ENCODE measurements at places on chromosomes 5 and 9. TPM values are rescaled to one million over a fixed set of nuclear protein-coding genes. Genes with fewer than 3 reads are reported as not detected.

DNA sequence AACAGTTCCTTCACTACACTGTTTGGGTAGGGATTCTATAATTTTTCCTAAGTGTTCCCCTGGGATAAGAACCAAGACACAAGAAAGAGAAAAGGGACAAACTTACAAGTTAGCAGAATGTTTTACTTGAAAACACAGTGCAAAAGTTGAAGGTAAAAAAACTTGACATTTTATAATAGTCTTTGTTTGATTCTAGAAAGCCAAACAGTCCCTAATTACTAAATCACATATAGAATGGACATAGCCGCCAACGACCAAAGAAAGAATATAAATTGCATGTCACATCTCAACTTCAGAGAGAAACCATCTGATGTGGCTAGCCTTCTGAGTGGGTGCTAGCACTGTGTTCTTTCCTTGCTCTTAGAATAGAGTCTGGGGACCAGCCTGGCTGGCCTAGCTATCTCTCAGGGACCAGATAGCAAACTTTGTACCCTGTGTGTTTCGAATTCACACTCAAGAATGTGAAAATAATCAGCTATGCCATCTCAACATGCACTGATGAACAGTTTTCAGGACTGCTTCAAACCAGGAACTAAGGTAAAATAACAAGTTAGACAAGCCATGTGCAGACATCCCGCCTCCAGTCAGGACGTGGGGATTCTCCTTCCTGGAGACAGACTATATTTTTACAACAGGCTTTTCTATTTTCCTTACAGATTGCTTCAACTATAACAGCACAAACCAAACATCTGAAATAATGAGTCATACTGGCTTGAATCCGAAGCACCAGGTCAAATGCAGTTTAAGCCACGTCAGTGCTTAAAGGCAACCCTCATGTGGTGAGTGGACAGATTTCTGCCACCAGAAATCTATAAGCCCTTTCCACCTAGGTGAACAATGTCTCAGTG lies 53.7 kb downstream of the LHFPL2 start:
- H3K36me3 ChIP-seq = no peaks in the 10 kb centered on the region
- H3K27ac ChIP-seq = no peak overlapping the region
- no peak overlapping the region for H3K4me3 ChIP-seq
- DNase-seq = no peak

- DNase-seq = no peak
- no peaks in the 10 kb centered on the region for H3K27me3 ChIP-seq
- H3K36me3 ChIP-seq = no peaks in the 10 kb centered on the region
- H3K4me1 ChIP-seq = no peaks in the 10 kb centered on the region
These were observed 386.3 kb downstream of the DIRAS2 start for GRCh38 chr9:90256345-90256744.

- no peaks in the 10 kb centered on the region for H3K27me3 ChIP-seq
- H3K36me3 ChIP-seq = no peaks in the 10 kb centered on the region
- peak overlapping the region; percentile 40 for H3K27ac ChIP-seq
- no peak for DNase-seq
These were observed 161.5 kb upstream of the NR4A3 start for GRCh38 chr9:99660191-99660636.

GRCh38 chr9:4280605-4281004 lies 19.3 kb downstream of the GLIS3 start:
- no peaks in the 10 kb centered on the region for H3K4me1 ChIP-seq
- no peak overlapping the region for H3K4me3 ChIP-seq
- no peak overlapping the region for H3K27ac ChIP-seq
- H3K27me3 ChIP-seq = peaks cover 2% of the 10 kb centered on the region
- no peaks in the 10 kb centered on the region for H3K36me3 ChIP-seq

DNA sequence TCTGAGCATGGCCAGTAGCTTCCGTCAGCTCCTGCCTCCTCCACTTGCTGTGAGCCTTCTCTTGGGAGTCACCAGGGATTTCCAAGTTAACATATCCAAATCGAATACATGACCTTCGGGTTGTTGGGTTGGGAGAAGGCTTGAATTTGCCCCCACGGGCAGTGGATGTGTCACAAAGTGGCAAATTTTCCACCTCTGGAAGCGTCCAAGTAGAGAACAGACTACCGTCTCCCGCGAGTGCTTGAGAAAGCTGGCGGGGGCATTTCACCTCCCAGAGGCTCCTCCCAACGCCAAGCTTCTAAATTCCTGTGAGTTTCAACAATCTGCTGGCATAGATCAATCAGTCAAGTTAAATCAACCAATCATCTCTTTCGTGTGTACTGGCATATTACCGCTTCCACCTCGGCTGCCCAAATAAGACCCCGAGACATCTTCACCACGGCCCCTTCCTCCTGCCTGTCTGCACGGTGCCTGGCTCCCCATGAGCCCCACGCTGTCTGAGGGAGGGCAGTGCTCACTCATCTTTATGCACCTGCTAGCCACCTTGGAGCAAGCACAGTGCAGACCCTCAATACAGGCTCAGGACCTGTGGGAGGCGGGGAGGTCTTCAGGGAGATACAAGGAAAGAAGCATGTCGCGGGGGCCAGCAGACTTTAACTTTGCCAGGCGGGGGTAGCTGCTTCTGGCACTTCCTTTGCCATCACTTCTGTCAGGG lies 79.1 kb downstream of the MRPL36 start:
- no peak overlapping the region for H3K4me3 ChIP-seq
- no peaks in the 10 kb centered on the region for H3K36me3 ChIP-seq
- H3K4me1 ChIP-seq = no peaks in the 10 kb centered on the region
- no peaks in the 10 kb centered on the region for H3K27me3 ChIP-seq

GRCh38 chr5:30040488-30041118 lies 1152.9 kb upstream of the CDH6 start:
- H3K36me3 ChIP-seq = no peaks in the 10 kb centered on the region
- H3K27ac ChIP-seq = no peak overlapping the region
- H3K4me1 ChIP-seq = no peaks in the 10 kb centered on the region
- no peak for DNase-seq

DNA sequence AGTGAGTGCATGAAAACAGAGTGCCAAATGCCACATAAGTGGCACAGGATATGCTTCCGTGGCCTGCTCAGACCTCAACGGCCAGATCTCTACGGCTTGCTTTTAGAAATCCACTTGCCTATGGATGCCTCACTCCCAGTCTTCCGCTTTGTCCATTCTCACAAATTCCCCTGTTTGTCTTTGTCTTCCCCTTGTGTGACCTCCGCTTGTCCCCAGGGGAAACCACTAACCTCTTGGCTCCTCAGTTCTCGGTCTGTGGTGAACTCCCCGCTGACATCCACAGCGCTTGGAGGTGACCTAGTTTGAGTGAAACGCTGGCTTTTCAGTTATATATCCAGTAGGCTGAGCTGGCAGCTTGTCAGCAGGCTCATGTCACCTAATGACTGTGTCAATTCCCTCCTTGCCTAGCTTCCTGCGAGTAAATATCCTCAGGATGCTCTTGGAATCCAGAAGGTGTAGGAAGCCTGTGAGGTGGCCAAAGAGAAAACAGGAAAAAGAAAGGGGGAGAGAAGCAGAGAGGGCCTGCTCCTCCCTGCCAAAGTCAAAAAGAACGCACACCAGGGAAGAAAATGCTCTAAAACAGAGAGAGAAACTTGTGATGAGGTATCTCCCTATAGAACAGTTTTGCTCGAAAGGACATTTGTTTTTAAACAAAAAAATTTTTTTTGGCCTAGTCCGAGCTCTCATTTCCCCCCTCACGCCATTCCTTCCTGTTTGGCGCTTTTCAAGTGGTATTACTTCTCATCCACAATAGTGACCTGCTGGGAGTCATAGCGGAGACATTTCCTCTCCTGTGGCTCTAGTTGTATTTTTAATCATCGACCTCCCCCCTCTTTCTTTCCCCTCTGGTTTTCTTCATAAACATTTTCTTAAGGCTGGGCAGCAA lies 101.6 kb upstream of the SPRY4 start:
- H3K27me3 ChIP-seq = no peaks in the 10 kb centered on the region
- peak; percentile 39 for DNase-seq
- H3K27ac ChIP-seq = peak overlapping the region; percentile 52
- peaks cover 47% of the 10 kb centered on the region for H3K4me1 ChIP-seq

DNA sequence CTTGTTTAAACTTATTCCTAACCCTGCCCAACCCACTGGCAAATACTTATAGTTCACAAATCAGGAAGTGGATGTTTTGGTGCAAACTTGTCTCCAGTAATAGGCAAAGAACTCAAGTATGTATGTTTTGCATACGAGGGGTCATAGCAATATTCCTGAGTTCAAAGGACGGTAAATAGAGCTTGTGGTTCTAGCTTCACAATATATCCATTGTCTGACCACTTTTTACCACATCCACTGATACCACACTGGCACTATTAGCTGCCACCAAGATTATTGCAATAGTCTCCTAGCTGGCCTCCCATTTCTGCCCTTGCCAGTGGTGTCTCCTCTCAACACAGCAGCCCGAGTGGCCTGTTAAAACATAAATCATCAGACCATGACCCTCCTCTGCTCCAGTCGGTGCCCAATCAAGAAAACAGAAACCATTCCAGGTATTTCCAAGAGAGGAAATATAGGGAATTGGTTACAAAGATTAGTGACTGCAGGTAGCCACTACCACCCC lies 17.0 kb downstream of the GRXCR2 start:
- H3K4me3 ChIP-seq = no peak overlapping the region
- no peak for DNase-seq
- H3K27ac ChIP-seq = no peak overlapping the region
- no peaks in the 10 kb centered on the region for H3K27me3 ChIP-seq
- peaks cover 9% of the 10 kb centered on the region for H3K4me1 ChIP-seq

GRCh38 chr5:52822437-52822836 lies 34.7 kb downstream of the ITGA1 start:
- no peak for DNase-seq
- no peaks in the 10 kb centered on the region for H3K36me3 ChIP-seq
- H3K27ac ChIP-seq = no peak overlapping the region
- H3K4me1 ChIP-seq = no peaks in the 10 kb centered on the region

DNA sequence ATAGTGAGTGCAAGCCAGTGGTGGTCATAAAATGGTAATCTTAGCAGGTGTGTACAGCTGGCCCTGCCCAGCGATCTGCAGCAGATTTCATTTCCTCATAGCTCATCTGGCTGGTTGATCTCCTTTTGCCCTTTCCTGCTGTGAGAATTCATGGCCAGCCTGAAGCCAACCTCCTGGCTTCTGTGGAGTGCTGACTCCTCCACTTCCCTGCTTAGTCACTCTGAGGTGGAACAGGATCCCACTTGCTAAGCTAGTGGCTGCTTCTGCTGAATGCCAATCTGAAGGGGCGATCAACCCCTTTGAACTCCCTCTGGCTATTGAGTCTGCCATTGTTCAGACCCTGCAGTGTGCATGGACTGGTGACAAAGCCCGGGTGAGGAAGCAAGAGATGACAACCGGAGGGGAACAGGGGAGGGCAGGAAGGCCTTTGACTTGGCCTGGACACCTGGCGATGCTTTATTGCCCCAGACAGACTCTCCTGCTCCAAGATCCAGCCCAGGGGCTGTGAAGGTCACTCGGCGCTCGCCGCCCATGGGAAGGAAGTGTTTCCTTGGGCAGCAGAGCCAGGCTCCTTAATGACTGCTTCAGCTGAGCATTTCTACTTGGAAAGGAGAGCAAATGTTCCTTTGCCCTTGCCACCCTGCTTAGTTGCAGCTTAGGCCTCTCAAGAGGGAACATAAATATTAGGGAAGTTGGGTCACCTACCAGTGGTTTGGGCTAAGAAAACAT lies 341.1 kb downstream of the ZSWIM6 start:
- H3K27ac ChIP-seq = no peak overlapping the region
- no peak overlapping the region for H3K4me3 ChIP-seq
- H3K27me3 ChIP-seq = no peaks in the 10 kb centered on the region
- H3K36me3 ChIP-seq = no peaks in the 10 kb centered on the region
- peaks cover 5% of the 10 kb centered on the region for H3K4me1 ChIP-seq

DNA sequence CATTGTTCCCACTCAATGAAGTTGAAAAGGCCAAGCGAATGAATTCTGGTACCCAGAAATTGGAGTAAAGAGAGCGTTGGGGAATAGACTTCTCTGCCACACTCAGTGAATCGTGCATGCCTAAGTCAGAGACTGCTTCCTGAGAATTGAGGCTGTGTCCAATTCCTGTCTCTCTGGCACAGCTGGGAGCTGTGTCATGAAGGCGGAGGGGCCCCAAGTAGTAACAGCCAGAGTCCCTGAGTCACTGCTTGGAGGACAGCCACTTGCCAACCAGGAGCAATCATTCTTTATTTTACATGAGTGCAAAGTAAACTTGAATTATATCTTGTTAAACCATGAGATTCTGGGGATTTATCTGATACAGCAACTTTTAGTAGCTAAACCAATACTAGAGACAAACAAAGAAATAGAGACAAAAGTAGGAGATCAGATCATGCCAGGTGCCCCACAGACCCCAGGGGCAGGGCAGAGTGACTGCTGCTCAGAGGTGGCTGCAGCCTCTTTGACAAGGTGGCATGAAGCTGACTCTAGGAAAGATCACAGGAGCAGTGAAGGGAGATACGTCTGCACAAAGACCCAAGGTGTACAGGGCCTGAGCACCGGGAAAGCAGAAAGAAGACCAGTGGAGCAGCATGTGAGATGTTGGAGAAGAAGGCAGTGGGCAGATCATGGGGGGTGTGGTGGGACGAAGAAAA lies 246.0 kb downstream of the GADD45G start:
- no peaks in the 10 kb centered on the region for H3K27me3 ChIP-seq
- H3K4me1 ChIP-seq = no peaks in the 10 kb centered on the region
- DNase-seq = no peak
- no peak overlapping the region for H3K4me3 ChIP-seq
- H3K27ac ChIP-seq = no peak overlapping the region
- H3K36me3 ChIP-seq = no peaks in the 10 kb centered on the region

DNA sequence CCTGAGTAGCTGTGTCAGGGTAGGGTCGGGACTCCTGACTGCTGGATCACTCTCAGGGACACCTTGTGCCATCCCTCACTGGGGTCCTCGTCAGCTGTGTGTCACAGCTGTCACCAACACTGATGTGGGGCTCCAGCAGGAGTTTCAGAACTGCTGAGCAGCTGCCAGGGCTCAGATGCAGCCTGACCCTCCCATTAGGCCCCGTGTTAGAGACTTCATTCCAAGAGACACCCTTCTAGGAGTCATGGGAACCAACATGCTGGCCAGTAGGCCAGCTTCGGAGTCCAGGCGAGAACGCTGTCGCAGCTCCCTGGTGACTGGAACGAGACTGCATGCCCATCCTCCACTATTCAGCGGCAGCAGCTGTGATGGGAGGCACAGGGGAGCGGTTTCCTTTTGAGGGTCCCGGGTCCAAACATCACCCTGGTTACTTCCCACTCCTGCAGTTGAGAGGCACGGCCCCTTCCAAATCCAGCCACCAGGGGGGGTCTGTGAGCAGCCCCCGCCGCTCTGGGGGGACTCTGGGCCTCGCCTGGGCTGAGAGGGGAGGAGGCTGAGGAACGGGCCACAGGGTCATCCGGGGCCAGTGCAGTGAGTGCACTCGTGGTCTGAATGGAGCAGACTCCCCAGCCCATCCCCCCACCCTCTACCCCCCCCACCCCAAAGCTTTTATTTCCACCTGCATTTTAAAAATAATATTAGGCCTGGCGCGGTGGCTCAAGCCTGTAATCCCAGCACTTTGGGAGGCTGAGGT lies 12.6 kb upstream of the TCF7 start:
- no peaks in the 10 kb centered on the region for H3K36me3 ChIP-seq
- DNase-seq = peak; percentile 81
- no peaks in the 10 kb centered on the region for H3K27me3 ChIP-seq
- H3K4me1 ChIP-seq = peaks cover 81% of the 10 kb centered on the region

- no peaks in the 10 kb centered on the region for H3K27me3 ChIP-seq
- H3K4me1 ChIP-seq = peaks cover 9% of the 10 kb centered on the region
- peaks cover 2% of the 10 kb centered on the region for H3K36me3 ChIP-seq
- no peak within 1 kb of the TSS for H3K27ac ChIP-seq
- peak within 1 kb of the TSS; percentile 33 for H3K4me3 ChIP-seq
These were observed at the start of gene SCAI for GRCh38 chr9:125143377-125144090. SCAI (minus strand) TSS chr9:125143528; CDS start chr9:125143437, 91 bp downstream.

GRCh38 chr9:92010705-92011536 lies 60.9 kb upstream of the ROR2 start:
- no peaks in the 10 kb centered on the region for H3K4me1 ChIP-seq
- no peaks in the 10 kb centered on the region for H3K27me3 ChIP-seq
- H3K36me3 ChIP-seq = no peaks in the 10 kb centered on the region
- H3K4me3 ChIP-seq = no peak overlapping the region
- H3K27ac ChIP-seq = no peak overlapping the region
- DNase-seq = no peak

Gene BARHL1
- not detected for total RNA-seq

Gene TLX3
- total RNA-seq = not detected

Gene SOX30
- not detected for total RNA-seq

Gene DDX4
- total RNA-seq = not detected

Measured in natural killer cell (primary cell).